Left colon (tissue), 2 donors: ENCODE measurements at places on chromosomes 13 and 19.
A peak's percentile ranks its signal among the peaks of the same experiment; 100 is the strongest.

DNA sequence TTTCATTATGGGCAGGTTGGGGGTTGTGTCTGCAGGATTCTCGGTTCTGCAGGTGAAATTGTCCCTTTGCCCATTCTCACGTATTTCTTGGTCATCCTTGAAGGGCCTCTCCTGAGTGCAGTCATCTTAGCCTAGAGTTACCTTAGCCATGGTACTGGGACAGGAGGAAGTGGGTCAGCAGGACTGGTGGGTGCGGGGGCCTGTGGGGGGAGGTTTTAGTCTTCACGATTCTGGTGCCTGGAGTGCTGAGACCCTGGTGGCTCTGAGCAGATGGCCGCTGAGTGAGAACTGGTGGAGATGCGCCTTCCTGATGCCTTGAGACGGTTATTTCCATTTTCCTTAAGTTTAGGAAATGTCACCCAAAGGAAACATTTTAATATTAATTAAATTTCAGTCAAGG, 11.8 kb downstream of the COL4A2 start:
- no peak for DNase-seq

DNA sequence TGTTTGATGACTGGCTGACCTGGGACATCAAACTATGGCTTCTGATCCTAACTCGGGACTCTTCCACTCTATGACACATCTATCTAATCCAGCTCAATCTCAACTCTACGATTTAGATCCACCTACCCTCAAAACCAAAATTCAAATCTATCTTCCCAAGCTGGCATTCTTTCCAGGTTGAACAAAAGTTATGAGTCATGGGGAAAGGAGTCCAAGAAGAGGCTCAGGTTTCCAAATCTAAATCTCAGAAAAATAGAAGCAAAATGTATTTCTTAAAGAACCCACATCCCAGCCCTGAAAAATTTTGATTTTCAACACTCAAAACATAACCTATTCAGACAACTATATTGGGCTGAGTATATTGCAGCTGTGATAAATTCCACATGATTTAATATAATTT, 143.9 kb upstream of the IPO5 start:
- DNase-seq = no peak

- DNase-seq = no peak
These were observed 7.9 kb downstream of the INTS6 start for GRCh38 chr13:51444922-51445321.

GRCh38 chr13:81686877-81687276, 1346.0 kb upstream of the SPRY2 start:
- DNase-seq = no peak

GRCh38 chr19:33688171-33688992, 66.6 kb downstream of the CHST8 start:
- DNase-seq = no peak

GRCh38 chr19:40273469-40274360, 11.4 kb downstream of the AKT2 start:
- no peak for DNase-seq

DNA sequence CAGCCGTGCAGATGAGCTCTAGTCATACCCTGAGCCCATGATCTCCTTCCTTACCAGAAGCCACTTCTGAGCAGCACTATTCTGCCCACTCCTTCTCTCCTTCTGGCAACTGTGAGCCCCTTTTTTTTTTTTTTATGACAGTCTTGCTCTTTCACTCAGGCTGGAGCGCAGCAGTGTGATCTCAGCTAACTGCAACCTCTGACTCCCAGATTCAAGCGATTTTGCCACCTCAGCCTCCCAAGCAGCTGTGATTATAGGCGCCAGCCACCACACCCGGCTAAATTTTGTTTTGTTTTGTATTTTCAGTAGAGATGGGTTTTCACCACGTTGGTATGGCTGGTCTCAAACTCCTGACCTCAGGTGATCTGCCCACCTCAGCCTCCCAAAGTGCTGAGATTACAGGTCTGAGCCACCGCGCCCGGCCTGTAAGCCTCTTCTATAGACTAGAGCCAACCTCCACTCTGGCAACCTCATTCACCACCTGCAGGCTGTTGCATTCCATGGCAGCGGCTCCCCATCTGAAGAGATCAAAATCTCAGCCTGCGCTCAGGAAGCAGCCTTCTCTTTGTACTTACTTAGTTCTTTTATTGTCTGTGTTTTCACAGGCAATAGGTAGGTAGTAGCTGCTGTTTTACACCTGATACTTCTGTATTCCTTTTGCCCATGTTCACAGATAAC, 34.8 kb upstream of the NDFIP2 start:
- no peak for DNase-seq

DNA sequence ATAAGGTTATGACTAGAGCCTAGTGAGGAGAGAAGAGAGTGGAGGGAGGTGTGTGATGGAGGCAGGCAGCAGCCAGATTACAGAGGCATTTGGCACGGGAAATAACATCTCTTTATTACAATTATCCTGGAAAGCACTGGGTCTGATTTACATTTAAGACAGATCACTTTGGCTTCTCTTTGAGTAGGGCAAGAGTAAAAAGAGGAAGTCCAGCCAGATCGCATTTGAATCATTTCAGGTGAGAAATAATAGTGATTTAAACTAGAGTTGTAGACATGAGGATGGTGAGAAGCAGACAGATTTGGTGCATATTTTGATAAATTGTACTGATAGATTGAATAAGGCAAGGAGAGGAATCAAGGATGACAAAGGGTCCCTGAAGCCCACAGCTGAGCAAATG, 9.6 kb upstream of the SACS start:
- no peak for DNase-seq

GRCh38 chr19:19115954-19116353, 22.3 kb downstream of the TMEM161A start:
- peak; percentile 68 for DNase-seq

GRCh38 chr19:4909156-4909896, at the start of gene UHRF1:
TSS of gene UHRF1 (plus strand) at chr19:4909501. CDS start at chr19:4910886, 1,385 bp downstream.
- no peak for DNase-seq

DNA sequence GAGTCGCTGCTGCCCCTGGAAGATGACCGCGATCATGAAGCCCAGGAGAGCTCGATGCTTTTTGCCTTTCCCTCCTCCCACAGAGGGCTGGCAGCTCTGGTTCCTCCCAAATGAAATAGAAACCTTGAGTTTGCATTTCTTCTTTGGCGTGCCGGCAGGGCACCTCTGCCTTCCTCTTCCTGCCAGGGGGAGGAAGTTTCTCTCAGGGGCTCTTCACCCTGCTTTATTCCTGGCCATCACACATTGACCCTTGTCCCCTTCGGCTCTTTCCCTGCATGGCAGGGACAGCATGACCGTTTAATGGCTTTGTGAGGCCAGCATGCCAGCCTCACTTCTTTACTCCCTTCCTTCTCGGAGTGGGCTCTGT, 47.9 kb downstream of the ACTN4 start:
- no peak for DNase-seq

DNA sequence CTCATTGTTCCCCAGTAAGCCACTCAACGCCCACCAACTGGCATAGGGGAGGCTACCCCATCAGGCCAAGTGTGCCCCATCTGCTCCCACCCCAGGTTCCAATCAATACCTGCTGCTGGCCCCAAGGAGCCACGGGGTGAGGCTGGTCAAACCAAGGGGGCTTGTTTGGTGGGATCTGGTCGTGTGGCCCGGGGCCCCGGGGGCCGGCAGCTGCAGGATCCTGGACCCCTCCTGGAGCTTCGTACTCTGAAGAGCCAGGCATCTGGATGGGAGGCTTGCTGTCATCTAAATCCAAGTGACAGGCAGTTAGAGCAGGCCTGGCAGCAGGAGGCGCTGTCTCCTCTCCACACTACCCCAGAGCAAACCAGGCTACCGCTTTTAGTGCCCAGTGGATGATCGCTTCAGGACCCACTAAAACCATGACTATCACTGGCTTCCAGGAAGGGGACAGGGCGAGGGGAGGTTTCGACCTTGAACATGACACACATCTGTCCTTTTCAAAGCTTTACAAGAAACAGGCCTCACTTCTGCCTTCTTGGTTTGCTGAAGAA, 14.2 kb downstream of the CHERP start:
- DNase-seq = no peak

- DNase-seq = peak; percentile 7
These were observed 34.5 kb upstream of the ATP1A3 start for GRCh38 chr19:42028304-42029216.

DNA sequence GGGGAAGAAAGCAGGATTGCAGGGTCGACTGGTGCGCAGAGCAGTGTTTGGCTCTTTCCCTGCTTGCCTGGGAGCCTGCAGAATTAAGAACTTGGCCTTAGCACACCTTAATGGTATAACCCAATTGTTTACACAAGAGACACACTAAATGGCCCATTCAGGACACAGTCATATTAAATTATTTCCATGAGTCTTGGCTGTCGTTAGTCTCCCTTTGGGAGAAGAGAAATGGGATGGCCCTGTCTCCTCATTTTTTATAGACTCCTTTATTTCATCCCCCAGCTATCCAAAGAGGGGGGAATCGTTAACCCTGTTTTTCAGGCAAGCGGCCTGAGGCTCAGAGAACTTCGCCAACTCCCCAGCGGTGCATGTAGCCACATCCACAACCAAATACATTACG, 282.5 kb downstream of the SUCLA2 start:
- no peak for DNase-seq

DNA sequence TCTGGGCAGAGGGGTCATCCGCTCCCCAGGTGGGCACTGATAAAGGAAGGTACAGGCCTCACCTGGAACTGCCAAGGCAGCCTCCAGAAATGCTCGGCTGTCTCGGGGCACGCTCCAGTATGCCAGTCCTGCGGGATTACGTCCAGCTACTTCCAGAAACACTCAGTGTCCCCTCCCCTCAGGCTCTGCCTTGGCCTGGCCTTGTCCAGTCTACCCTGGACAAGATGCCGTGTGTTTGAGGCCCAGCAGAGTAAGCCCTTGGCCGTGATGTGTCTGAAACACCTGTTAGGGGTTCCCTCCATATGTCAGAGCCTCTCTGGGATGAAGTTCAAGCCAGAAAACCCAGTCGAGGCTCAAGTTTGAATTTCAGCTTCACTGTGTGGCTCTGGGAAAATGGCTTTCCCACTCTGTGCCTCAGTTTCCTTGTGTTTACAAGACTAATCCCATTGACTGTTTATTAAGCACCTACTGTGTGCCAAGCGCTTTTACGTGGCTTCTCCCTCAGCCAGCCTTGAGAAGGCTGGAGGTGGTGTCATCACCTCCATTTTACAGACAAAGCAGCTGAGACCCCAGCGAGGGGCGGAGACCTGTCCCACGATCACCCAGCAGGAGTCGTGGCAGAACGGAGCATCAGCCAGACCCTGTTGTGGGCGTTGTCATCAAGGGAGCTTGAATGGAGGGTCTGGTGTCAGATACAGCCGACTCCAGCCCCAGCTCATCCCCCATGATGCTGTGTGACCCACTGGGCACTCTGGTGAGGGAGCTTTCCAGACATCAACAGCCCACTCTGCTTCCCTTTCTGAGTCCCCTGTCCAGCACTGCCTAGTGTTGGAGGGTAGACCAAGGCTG, 2.0 kb upstream of the PIK3R2 start:
- DNase-seq = no peak

DNA sequence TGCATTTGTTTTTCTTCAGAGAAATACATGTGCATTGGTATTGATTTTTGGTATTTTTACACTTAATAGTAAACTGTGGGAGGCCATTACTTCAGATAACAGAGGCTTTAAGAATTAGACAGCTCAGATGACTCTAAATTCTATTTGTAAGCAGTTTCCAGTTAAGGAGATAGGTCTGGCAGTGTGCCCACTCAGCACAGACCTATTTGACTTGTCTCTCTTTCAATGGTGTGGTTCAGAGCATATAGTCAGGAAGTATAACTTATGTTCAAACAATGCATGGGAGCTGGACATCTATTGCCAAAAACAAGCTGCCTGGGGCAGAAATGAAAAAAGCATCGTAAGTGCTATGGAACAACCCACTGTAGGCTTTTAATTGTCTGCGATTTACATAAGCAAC, 370.7 kb downstream of the HS6ST3 start:
- no peak for DNase-seq

GRCh38 chr19:51242881-51243630, 7.8 kb upstream of the SIGLECL1 start:
- DNase-seq = no peak

DNA sequence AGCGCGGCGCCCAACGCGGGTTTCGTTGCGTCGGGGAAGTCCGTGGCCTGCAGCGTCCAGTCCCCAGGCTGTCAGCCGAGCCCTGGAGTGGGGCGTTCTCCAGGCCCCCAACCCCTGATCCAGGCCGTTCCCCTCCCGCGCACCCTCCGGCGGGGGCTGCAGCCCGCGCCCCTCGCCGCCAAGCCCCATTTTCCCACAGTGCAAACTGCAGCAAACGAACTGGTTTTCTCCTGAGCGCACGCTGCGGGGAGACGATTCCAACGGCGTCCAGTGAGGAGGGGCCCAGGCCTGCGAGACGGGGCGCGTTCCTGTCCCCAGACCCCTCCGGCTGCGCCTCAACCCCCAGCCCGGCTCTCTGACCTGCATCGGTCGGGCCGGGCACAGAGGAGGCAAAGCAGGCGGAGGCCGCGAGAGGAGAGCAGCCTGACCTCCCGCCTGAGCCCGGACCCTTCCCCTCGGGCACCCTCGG, 4.4 kb upstream of the ONECUT3 start:
- DNase-seq = no peak

DNA sequence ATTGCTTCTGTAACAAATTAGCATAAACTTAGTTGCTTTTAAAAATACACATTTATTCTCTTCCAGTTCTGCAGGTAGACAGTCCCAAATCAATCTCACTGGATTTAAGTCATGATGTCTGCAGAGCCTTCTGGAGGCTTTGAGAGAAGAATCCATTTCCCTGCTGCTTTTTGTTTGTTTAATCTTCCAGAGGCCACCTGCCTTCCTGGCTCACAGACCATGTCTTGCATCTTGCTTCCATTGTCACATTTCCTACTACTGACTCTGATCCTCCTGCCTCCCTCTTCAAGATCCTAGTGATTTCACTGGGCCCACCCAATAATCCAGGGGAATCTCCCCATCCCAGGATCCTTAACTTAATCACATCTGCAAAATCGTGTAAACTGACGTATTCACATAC, 473.3 kb downstream of the ITGBL1 start:
- DNase-seq = no peak

GRCh38 chr13:80572923-80573316, 232.0 kb upstream of the SPRY2 start:
- no peak for DNase-seq

DNA sequence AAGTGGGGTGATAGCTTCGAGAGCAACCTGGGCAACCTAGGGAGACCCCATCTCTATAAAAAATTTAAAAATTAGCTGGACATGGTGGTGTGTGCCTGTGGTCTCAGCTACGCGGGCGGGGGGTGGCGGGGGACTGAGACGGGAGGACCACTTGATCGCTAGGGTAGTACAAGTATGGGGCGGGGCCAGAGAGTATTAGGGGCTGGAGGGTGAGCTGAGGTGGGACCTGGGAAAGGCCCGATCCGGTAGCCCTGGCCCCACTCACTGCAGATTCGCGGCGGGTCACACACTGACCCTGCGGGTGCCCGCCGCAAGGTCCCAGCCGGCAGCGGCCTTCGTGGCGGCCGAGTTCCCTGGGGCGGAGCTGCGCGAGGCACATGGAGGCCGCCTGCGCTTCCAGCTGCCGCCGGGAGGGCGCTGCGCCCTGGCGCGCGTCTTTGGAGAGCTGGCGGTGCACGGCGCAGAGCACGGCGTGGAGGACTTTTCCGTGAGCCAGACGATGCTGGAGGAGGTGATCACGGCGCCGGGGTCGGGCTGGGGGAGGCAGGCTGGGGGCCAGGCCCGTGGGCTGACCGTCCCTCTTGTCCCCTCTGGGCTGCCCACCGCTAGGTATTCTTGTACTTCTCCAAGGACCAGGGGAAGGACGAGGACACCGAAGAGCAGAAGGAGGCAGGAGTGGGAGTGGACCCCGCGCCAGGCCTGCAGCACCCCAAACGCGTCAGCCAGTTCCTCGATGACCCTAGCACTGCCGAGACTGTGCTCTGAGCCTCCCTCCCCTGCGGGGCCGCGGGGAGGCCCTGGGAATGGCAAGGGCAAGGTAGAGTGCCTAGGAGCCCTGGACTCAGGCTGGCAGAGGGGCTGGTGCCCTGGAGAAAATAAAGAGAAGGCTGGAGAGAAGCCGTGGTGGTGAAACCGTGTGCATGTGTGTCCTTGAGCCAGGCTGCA, 2.0 kb upstream of the ARHGAP45 start:
- DNase-seq = peak; percentile 78
